Left forelimb (tissue), 1 donor: ENCODE measurements at places on chromosomes 12 and 14.
A peak's percentile ranks its signal among the peaks of the same experiment; 100 is the strongest.

- DNase-seq = no peak
Observed at GRCh38 chr14:76708771-76709170, 52.5 kb upstream of the VASH1 start.

- no peak for DNase-seq
Observed at GRCh38 chr12:47777741-47778558, 4.9 kb downstream of the SLC48A1 start.

GRCh38 chr12:99454539-99455172 lies 192.9 kb upstream of the GARIN6 start:
- DNase-seq = no peak

- DNase-seq = no peak
Observed at GRCh38 chr14:77377502-77377844, 294 bp downstream of the SAMD15 start.

DNA sequence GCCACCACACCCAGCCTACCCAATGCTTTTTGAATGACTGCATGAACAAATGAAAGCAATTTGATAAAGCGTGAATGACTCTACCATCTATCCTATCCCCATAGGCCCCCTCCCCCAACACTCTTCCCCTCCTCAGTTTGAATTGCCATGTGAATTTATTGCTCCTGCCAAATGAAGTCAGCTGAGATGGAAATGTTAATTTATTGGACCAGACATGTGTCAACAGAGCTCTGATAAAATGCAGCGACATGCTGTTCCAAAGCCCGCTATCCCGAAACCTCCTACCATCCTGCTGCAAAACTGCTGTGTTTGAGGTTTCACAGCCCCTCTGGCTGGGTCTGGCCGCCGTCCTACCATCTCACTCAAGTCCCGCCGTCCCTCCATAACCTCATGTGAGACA lies 360.5 kb downstream of the CACNA1C start:
- no peak for DNase-seq

- DNase-seq = no peak
Observed at GRCh38 chr12:42281278-42281677, 43.2 kb upstream of the YAF2 start.

- no peak for DNase-seq
Observed at GRCh38 chr14:104364830-104365229, 214.7 kb upstream of the C14orf180 start.

- DNase-seq = no peak
Observed at GRCh38 chr12:70843363-70843762, 77.2 kb downstream of the PTPRR start.

GRCh38 chr14:72552236-72552635 lies 341.7 kb downstream of the DPF3 start:
- peak; percentile 31 for DNase-seq

DNA sequence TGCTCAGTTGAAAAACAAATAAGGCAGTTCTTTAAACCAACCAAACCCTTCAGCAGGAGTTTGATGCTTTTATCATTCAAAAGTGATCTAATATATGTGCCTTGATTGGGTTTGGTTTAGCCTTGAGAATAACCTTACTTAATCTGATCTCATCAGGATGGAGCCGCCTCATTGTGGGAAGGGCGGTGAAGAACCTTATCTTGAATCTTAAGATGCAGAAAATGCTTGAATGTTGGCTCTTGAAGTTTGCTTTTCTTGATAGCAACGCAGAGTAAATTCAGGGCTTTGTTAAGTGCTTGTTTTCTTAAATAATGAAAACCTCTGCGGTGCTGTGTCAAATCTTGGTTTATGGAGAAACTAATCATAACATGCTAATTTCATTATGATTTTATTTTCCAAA lies 138.2 kb downstream of the MON2 start:
- DNase-seq = no peak

- no peak for DNase-seq
Observed at GRCh38 chr12:49588721-49589516, 16.5 kb downstream of the FAM186B start.

- no peak for DNase-seq
Observed at GRCh38 chr14:100449225-100449987, 126.3 kb downstream of the SLC25A47 start.

DNA sequence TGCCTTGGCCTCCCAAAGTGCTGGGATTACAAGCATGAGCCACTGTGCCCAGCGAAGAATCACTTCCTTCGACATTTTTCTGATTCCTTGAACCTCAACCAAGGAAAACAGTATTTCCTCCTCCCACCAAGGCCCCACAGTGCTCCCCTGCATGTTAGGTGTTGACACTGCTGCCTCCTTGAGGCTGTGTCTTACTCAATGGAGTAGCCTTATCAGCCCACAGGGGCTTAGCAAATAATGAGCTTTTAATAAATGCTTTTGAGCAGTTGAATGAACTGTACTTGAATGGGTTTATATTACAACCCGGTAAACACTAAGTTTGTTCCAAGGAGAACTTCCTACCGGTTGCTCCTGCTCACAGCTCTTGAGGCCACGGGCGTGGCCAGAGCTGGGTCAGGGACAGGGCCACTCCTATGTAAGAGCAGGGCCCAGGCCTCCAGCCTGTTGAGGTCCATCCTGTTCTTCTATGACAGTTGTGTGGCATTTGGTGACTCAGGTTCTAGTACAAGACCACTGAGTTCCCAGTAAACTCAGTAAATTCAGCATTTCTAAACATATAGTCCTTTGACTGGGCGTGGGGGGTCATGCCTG lies 36.8 kb upstream of the TUBA1A start:
- DNase-seq = no peak

DNA sequence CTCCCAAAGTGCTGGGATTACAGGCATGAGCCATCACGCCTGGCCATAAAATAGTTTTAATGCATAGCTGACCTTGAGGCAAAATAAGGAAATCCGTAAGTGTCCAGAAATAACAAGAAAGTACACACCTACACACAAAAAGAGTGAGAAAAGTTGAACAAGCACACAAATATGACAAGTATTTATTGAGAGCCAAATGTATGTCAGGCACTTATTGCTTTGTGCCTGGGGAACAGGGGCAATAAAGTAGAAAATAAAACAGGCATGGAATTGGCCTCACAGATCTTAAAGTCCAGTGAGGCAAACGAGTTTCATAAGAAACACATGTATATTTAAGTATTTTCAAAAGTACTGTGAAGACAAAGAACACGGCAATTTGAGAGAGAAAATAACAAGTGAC lies 103.7 kb downstream of the ERGIC2 start:
- DNase-seq = no peak
